ENCODE measurements at places on chromosomes 3 and 15. TPM values are rescaled to one million over a fixed set of nuclear protein-coding genes. Genes with fewer than 3 reads are reported as not detected.

- no peak for DNase-seq
These were observed 192.8 kb upstream of the RORA start for GRCh38 chr15:61421938-61422337.

DNA sequence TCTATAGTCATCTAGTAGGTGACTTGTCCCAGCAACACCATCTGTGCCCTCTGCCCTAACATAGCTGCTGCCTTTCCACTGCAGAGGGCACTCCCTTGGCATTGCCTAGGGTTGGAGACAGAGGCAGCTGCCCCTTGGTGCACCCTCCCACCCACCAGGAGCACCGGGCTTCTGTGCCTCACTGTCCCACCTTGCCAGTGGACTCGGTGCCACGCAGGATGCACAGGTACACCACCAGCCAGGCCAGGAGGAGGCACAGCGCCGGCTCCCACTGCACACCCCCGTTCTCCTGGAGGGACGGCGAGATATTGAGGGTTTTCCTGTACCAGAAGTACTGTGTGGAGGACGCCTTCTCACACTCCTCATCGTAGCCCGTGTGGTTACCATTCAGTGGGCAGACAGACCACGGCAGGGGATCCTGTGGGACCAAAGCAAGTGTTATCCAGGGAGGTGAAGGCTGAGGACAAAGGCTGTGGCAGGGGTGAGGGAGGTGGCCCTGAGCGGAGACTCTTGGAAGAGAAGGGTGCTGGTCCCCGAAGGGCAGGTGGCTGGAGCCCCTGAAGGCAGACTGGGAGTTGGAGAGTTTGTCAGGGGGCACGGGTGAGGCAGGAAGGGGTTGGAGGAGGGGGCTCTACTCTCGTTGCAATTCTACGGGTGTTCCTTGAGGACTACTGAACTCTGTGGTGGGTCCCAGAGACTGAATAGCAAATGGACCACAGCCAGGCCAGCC lies 20.6 kb downstream of the SLC6A20 start:
- DNase-seq, result no peak

DNA sequence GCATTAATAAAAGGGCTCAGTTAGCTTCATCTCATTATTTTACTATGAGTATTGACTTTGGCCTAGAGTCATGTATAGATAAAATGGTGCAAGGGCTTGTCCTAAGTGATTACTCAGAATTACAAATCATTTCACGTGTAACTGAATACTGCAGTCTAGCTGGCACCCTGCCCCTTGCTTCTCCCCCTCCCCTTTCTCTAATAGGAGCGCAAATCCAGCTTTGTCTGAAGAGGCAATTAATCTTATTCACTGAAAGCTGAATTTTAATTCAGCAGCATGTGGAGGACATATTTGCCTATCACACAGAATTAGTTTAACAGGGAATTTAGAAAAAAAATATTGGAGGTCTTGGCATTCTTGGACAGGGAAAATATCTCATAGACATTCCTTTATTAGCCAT lies 412.1 kb upstream of the DPH6 start:
- no peak for DNase-seq

GRCh38 chr3:23481616-23482278 lies 278.6 kb downstream of the UBE2E2 start:
- no peak for DNase-seq

DNA sequence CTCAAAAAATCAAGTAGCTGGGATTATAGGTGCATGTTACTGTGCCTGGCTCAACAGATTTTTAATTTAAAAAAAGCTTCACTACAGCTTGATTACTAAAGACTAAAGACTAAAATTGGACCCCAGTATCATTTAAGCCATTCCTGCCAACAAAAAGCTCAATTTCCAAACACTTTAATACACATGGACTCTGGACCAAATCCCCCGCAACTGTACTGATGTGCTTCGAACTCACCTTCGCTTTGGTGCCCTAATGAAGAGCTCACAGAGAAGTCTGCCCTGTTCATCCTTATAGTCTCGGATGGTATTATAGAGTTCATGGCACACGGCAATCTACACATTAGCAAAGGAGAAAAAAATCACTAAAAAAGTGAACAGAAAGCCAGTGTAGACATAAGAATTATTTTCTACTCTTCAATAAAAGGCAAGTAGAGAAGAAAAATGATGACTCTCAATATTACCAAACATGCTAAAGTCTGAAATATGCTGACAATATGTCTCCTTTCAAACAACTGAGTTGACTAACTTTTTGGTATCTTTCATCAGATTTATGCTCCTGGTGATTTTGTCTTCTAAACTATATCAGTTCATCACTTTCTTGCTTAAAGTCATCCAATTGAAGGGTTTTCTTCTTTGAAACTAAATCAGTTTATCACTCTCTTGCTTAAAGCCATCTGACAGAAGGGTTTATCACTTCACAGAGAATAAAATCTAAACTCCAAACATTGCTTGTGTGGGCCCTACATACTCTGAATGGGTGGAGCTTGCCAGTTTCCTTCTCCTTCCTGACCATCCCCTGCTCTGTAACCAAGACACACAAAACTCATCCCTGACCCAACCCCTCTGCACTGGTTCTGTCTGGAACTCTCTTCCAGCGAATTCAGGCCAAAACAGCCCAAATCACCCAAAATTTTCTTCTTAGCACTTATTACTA lies 7.2 kb downstream of the PBRM1 start:
- DNase-seq, result no peak

DNA sequence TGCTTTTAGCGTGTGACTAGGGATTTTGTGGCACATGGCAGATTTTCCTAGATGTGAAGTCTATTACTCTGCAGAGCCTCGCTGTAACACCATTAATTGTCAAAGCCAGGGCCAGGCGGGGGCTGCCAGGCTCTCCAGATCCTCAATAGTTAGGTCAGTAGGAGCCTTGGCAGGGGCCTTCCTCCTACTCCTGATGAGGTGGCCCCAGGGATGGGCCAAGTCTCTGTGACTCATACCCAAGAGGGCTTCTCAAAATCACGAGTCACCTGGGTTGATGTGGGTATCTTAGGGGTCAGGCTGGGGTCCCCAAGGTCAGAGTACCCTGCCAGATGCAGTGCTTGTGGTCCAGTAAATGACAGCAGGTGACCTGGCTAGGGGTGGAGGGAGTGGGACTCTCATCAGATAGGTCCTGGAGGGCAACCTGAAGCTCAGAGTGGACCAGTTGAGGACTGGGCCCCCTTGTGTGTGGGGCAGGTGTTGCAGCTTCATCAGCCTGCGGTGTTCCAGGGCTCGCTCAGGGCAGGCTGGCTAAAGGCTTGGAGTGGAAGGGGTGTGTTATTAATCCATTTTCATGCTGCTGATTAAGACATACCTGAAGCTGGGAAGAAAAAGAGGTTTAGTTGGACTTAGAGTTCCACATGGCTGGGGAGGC lies 88.5 kb upstream of the MYZAP start:
- DNase-seq, result no peak

DNA sequence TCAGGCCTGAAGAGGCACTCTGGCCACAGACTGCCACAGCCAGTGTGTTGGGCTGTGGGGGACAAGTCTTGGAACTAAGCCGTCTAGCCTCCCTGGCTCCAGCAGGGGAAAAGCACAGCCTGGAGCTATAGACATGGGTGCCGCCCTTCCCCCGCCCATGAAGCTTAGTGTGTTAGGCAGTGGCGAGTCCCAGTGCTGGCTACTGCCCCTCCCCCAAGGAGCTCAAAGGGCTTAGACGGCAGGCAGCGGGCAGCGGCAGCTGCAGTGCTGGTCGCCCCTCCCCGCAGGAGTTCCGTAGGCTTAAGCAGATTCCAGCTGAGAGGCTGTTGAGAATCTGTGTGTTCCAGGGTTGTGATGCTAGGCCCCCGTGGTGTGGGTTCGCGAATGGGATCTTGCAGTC lies 135.8 kb upstream of the RORA start:
- DNase-seq, result no peak

GRCh38 chr3:195096053-195096452 lies 174.9 kb downstream of the XXYLT1 start:
- DNase-seq, result no peak

The C3orf49 gene
- 0.72 TPM for polyA plus RNA-seq

The SI gene
- polyA plus RNA-seq, result not detected

The FBXW12 gene
- 0.33 TPM for polyA plus RNA-seq

The CYP11A1 gene
- polyA plus RNA-seq, result 0.90 TPM
